Stimulated activated CD4-positive, alpha-beta T cell treated with anti-CD3 and anti-CD28 coated beads, Interleukin-15, amount 100 ng/mL, for 1 hour (primary cell): ENCODE measurements at places on chromosomes 7 and 10.

- DNase-seq = no peak
Measured at GRCh38 chr7:125046767-125047166, 117.1 kb upstream of the POT1 start.

DNA sequence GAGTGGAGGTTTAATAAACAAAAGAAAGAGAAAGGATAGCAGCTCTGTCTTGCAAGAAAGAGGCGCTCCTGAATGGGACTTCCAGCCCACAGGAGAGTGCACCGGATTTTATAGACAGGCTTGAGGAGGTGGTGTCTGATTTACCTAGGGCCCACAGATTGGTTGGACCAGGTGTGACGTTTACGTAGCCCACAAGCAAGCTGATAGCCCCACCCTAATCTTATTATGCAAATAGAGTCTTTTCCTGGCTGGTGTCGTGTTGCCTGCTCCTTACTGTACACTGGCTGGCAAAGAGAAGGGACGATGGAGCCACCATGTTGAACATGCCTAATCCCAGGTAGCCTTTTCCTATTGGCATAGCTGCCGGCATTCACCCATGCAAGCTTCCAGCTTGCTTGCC is 319.7 kb upstream of the POM121L12 start:
- DNase-seq = no peak

- no peak for DNase-seq
Measured at GRCh38 chr10:14253711-14254110, 77.0 kb downstream of the FRMD4A start.

DNA sequence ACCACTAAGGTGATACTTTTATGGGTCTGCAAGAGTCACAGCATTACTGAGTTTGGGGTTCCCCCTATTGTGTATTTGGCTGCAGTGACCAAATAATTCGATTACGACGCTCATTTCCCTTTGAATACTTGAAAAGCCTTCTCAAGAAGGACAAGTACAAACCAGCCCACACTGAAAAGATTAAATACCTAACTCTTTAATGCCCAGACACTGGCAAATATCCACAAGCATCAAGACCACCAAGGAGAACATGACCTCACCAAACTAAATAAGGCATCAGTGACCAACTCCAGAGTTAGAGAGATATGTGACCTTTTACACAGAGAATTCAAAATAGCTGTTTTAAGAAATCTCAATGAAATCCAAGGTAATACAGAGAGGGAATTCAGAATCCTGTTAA is 31.8 kb upstream of the SFTPD start:
- DNase-seq = no peak

GRCh38 chr10:12741360-12741804 is 260.1 kb downstream of the CCDC3 start:
- no peak for DNase-seq

DNA sequence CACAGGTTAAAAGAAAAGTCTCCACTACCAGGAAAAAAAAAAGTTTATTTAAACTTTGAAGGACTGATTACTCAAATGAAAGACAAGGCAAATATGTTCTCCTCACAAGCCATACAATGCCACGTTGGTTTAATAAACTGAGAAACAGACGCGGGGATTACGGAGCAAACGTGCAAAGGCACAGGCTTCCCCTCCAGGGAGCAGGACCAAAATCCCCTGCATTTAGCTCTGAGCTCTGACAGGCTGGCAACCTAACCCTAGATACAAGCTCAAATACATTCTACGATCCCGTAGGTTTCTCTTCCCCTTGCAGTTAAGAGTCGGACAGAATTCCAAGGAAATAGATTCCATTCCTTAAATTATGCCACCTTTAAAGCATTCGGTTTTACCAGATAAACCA is 7.7 kb upstream of the GRB10 start:
- DNase-seq = no peak

- no peak for DNase-seq
Measured at GRCh38 chr7:149500201-149500600, 2.6 kb upstream of the ZNF746 start.

DNA sequence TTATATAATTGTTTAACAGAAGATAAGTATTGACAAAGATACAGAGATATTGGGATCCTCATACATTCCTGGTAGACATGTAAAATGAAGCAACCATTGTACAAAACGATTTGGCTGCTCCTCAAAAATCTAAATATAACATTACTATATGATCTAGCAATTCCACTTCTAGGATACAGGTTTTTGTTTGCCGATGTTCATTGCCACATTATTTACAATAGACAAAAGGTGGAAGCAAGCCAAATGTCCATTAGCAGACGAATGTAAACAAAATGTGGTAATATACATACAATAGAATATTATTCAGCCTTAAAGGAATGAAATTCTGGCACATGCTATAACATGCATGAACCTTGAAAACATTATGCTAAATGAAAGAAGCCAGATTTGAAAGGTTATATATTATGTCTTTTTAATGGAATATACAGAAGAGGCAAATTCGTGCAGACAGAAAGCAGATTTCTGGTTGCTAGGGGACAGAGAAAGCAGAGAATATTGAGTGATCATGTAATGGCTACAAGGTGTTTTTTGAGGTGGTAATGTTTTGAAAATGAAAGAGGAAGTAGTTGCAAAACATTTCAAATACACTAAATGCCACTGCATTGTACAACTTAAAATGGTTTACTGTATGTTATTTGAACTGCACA is 44.9 kb downstream of the POLR1F start:
- DNase-seq = no peak

- DNase-seq = no peak
Measured at GRCh38 chr10:36117231-36117630, 475.1 kb upstream of the FZD8 start.

DNA sequence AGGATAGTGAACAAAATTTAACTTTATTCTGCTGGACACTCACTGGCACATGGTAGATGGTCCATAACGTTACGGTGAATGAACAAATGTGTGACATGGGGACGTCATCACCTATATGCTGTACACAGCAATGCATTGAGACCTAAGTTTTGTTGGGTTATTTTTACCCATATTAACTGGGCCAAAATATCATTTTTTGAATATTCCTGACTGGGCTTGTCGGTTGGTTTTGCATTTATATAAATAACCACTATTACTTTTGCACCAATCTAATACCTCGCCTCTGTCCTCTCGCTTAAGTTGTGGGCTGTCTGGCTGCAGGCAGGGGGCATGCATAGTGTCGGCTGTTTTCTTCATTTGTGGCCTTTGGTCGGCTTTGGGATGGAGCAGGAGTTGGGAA is 161.7 kb downstream of the USP6NL start:
- DNase-seq = no peak

GRCh38 chr7:117098457-117098856 is 145.2 kb downstream of the ST7 start:
- no peak for DNase-seq

GRCh38 chr7:157056957-157057902 is 46.8 kb upstream of the MNX1 start:
- no peak for DNase-seq

GRCh38 chr7:82534684-82535083 is 91.1 kb upstream of the CACNA2D1 start:
- DNase-seq = no peak

DNA sequence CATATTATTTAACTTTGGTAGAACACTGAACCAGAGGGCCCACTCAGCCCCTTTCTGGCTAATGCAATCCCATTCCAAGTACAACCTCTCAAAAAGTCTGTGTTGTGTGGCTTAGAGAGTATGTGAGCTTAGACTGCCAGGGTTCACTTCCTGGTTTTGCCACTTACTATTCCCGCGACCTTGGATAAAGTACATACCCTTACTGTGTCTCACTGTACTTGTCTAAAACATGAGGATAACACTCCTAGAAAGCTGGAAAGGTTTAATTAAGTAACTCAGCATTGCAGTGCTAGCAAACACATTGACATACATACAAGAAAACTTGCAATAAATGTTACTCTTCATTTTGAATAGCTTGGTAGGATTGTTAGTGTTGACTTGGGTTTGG is 215.8 kb downstream of the CHCHD3 start:
- no peak for DNase-seq

DNA sequence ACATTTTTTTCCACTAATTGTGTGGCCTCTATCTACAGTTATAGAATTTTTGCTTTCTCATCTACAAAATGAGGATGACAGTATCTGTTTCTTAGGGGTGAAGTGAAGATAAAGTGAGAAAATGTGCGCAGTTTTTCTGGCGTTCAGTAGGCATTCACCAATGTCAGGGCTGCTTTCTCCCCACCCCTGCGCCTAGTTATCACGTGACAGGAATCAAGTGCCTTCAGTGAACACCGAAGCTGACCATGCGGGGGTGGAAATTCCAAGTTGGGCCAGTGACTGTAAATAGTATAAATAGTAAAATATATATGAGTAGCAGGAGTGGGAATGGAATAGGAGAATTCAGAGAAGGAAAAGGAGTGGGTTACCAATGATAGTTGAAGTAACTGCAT is 77.4 kb downstream of the TAF3 start:
- DNase-seq = no peak

GRCh38 chr10:21624951-21625350 is 90.9 kb downstream of the MLLT10 start:
- no peak for DNase-seq

DNA sequence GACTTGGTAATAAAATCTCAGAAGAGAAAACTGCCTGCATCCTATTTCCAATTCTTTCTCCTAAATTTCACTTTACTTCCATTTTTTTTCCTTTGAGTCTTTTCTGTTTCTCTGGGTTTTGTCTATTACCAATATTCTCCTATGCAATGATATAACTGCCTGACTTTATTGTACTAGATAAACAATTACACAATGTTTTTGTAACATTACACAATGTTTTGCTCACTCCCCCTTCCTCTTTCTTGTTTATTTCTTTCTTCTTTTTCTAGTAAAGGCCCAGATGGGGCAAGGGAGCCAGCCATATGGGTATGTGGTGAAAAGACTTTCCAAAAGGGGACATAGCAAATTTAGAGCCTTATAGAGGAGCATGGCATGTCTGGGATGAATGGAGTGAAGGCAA is 278.7 kb upstream of the PHYHIPL start:
- DNase-seq = no peak

- DNase-seq = no peak
Measured at GRCh38 chr10:12431151-12432101, 82.1 kb downstream of the CAMK1D start.

GRCh38 chr7:90726623-90727022 is 130.5 kb downstream of the CDK14 start:
- DNase-seq = no peak

DNA sequence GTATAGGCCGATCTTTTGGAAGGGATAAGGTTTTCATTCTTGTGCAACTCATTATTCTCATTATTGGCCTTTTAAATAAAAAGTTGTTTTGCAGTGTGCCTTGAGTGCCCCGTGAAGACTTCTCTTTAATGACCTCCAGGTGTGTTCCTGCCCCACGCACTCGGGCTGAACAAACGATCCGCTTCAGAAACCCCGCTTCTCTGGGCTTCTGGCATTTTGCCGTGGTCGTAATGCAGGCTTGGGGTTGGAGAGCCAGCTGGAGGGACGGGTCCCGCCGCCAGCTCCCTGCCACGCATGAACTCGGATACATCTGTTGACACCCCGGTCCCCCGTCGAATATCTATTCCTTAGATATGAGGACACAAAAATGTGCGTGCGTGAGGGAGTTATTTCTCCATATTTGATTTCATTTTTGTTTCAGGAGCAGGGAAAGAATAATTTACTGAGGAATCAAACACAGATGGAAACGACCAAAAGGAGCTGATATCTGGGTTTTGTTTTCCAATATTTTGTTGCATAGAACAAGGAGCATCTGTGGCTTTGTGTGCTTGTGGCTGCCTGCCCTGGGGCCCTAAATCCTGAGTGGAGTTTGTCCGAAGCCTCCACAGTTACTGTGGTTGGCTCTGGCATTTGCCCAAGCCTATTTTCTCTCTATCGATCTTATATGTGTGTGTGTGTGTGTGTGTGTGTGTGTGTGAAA is 17.0 kb upstream of the TTYH3 start:
- DNase-seq = no peak

DNA sequence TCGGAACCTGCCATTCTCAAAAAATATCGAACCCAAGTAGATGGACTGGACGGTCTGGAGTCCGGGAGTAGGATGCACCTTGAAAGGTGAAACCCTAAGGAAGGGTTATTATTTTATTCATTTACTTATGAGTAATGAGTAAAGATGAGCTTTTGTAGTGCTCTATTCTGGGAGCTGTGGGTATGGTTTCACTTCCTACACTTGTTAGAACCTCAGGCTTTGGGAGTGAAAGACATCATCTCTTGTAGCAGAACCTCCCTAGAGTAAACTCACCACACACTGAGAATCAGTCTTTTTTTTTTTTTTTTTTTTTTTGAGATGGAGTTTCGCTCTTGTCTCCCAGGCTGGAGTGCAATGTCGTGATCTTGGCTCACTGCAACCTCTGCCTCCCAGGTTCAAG is 389.4 kb upstream of the AUTS2 start:
- DNase-seq = no peak

- DNase-seq = no peak
Measured at GRCh38 chr7:118734541-118734940, 510.0 kb downstream of the ANKRD7 start.

GRCh38 chr7:100839361-100839760 is 12.0 kb upstream of the EPHB4 start:
- no peak for DNase-seq

DNA sequence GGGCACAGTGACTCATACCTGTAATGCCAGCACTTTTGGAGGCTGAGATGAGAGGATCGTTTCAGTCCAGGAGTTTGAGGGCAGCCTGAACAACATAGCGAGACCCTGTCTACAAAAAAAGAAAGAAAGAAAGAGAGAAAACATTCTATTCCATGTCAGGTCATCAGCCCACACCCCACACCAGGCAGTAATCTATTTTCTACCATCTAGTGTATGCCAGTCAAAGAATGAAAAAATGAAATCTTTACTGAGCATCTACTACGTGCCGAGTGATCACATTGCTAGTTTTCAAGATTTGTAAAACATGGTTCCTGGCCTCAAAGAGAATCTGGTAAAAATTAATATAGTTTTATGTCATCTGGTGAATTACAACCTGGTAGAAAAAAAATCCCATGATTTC is 3.1 kb upstream of the EPHB4 start:
- no peak for DNase-seq

- no peak for DNase-seq
Measured at GRCh38 chr10:71268247-71268691, 50.8 kb upstream of the SLC29A3 start.

- no peak for DNase-seq
Measured at GRCh38 chr7:25775999-25776743, 375.8 kb upstream of the NFE2L3 start.

GRCh38 chr7:78124216-78124615 is 325.6 kb downstream of the PHTF2 start:
- no peak for DNase-seq

- DNase-seq = no peak
Measured at GRCh38 chr7:120304674-120305073, 31.7 kb downstream of the KCND2 start.

GRCh38 chr10:52245547-52245946 is 68.5 kb upstream of the DKK1 start:
- DNase-seq = no peak

- DNase-seq = no peak
Measured at GRCh38 chr10:79038841-79039201, 29.9 kb upstream of the ZMIZ1 start.

- no peak for DNase-seq
Measured at GRCh38 chr10:10726101-10726500, 291.6 kb upstream of the CELF2 start.
